PC-3 (cell line): ENCODE measurements at places on chromosomes 6 and 20. TPM values are rescaled to one million over a fixed set of nuclear protein-coding genes. Genes with fewer than 3 reads are reported as not detected.

DNA sequence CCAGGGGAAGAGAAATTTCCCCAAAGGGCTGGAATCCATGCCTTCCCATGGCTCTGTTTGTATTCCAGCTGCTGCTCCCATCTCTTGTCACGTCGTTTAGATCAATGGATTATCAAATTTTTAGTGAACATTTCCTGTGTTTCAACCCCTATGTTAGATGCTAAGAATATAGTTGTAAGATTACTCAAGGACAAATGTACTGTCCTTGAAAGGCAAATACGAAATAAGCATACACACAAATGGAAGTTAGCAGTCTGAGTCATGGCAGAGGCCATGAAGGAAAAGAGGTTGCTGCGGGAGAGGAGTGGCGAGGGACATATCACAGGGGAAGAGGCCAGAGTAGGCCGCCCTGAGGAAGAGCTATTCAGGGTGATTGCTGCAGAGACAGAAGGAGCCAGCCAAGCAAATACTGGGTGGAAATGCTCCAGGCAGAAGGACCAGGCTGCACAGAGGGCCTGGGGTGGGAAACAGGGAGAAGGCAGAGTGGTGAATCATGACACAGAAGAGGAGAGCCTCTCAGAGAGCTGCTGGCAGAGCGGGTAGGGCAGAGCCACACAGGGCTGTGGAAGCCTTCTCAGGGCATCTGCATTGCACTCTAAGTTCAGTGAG is 219.2 kb upstream of the LRFN2 start:
- H3K4me1 ChIP-seq = peaks cover 16% of the 10 kb centered on the region
- no peak overlapping the region for H3K27ac ChIP-seq
- H3K4me3 ChIP-seq = no peak overlapping the region
- H3K36me3 ChIP-seq = no peaks in the 10 kb centered on the region
- no peak for DNase-seq

GRCh38 chr6:158774717-158775449 is 44.3 kb downstream of the EZR start:
- no peaks in the 10 kb centered on the region for H3K27me3 ChIP-seq
- H3K36me3 ChIP-seq = peaks cover 87% of the 10 kb centered on the region
- no peak overlapping the region for H3K27ac ChIP-seq
- no peaks in the 10 kb centered on the region for H3K4me1 ChIP-seq
- no peak for DNase-seq

DNA sequence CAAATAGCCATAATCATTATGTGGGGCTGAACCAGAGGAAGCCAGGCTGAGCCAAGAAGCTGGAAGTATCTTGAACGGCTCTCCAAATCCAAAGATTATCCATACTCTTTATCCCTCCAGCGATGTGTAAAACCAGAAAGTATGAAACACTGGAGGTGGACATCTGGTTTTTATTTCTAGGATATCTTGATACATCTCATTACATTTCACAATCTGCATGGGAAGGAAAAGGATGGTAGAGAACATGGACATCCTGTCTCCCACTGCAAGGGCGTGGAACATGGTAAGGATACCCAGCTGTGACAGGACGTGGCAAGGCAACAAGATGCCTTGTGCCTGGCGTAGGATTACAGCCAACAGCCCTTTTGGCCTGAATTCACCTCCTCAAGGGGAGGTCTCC is 20.1 kb downstream of the TRIM27 start:
- H3K36me3 ChIP-seq = peaks cover 78% of the 10 kb centered on the region
- H3K27ac ChIP-seq = no peak overlapping the region
- H3K4me3 ChIP-seq = no peak overlapping the region
- H3K4me1 ChIP-seq = no peaks in the 10 kb centered on the region

- H3K27ac ChIP-seq = no peak overlapping the region
- DNase-seq = no peak
- no peaks in the 10 kb centered on the region for H3K27me3 ChIP-seq
- H3K36me3 ChIP-seq = no peaks in the 10 kb centered on the region
Observed at GRCh38 chr20:44031781-44032582, 117.3 kb downstream of the TOX2 start.

- H3K4me1 ChIP-seq = no peaks in the 10 kb centered on the region
- no peak overlapping the region for H3K4me3 ChIP-seq
- DNase-seq = no peak
- H3K27ac ChIP-seq = no peak overlapping the region
- peaks cover 97% of the 10 kb centered on the region for H3K27me3 ChIP-seq
Observed at GRCh38 chr20:61810066-61810737, 255.5 kb downstream of the TAF4 start.

The TGM3 gene
- total RNA-seq = not detected in 2 replicates
